ENCODE measurements at places on chromosomes 7 and 10. TPM values are rescaled to one million over a fixed set of nuclear protein-coding genes. Genes with fewer than 3 reads are reported as not detected.

DNA sequence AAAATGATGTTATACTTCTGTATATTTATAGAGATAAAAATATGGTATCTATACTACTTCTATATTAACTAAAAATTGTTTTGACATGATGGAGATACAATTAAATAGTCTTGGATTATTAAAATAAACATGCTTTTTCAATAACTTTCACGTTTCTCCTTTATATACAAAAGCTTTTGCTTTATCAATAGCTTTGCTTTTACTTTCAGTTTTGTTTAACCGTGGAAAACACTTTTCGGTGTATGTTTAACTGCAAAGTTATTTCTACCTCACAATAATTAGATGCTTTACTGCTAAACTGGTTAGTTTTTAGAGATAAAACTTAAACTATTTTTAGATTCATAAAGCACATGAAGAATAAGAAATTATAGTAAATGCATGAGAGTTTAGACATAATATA is 432.1 kb upstream of the PCDH15 start:
- no peak for DNase-seq

DNA sequence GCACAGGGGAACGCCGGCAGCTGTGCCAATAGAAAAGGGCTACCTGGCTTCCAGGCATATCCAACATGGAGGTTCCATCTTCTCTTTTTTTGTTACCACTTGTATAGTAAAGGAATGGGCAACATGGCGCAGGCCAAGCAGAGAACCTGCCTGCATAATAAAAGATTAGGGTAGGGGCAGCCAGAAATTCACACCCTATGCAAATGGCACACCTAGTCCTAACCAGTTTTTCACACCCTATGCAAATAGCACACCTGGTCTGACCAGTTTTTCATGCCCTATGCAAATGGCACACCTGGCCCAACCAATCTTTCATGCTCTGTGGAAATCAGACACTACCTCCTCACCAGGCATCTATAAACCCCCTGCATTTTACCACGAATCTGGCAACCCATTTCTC is 369.5 kb downstream of the IPMK start:
- peak; percentile 63 for DNase-seq

GRCh38 chr7:27872356-27873275 is 132.7 kb downstream of the TAX1BP1 start:
- DNase-seq: no peak

- DNase-seq: no peak
Observed at GRCh38 chr10:112913661-112914287, 36.3 kb upstream of the TCF7L2 start.

DNA sequence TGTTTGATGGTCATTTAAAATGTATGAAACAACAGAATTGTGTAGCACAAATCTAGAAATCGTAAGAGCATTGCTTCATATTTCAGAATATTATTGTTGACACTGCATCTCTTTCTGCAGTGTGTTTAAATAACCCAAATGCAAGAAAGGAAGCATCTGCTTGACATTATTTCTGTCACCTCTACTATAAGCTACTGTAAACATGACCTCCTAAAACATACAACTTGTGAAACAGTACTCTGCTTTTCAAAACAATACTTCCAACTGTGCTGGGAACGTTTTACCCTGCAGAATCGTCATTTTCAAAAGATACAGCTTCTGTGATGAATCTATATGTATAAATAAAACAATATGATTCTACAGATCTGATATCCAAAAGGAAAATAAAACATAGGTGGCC is 82.0 kb downstream of the RNF133 start:
- DNase-seq: no peak

DNA sequence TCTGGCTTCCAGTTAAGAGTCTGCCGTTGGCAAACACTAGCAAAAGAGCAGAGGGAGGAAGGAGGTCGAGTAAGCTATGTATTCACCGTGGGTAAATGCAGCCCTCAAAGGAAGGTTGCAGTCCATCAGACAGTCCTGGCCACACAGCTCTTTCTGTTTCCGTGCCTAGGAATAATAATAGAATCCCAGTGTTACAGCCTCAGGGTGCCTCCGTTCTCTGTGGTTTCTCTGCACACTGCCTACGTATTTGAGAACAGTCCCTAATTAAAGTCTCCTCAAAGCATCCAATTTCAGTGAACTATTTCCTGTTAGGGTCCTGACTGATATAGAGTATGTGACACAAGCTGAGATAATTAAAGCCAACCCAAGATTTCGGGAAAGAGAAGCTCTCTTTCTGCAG is 176.7 kb downstream of the GPAM start:
- DNase-seq: no peak

DNA sequence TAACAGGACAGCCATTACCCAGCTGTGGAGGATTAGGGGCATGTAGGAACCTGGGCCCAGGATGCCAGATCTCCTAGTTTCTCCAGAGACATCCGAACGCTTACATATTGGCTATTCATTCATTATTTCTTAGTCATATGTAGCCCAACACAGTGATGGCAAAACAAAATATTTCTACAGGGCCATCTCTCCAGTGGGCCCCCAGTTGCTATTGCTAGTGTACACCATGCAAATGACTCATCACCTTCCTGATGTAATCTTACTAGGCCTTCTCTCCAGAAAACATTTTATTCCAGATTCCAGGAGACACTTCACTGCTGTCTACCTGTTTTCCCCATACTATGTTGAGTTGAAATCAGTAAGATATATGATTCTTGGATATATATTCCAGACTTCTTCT is 201.7 kb downstream of the PLXDC2 start:
- no peak for DNase-seq

- no peak for DNase-seq
Observed at GRCh38 chr7:70352088-70352487, 753.8 kb downstream of the AUTS2 start.

DNA sequence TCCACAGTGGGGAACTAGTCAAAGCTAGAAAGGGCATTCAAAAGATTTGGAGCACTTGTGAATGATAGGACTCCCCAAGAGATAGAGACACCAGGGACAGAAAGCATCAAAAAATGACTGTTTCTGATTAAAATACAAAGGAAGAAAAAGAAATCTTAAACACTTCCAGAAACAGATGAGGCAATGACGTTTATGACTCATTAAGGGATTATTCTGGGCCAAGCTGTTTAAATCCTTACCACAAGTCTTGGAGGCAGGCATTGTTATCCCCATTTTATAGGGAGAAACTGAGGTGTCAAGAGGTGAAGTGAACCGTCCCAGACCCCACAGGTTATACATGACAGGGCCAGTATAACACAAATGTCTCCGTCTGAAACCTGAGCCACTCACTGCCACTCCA is 68.3 kb upstream of the AMPH start:
- no peak for DNase-seq

DNA sequence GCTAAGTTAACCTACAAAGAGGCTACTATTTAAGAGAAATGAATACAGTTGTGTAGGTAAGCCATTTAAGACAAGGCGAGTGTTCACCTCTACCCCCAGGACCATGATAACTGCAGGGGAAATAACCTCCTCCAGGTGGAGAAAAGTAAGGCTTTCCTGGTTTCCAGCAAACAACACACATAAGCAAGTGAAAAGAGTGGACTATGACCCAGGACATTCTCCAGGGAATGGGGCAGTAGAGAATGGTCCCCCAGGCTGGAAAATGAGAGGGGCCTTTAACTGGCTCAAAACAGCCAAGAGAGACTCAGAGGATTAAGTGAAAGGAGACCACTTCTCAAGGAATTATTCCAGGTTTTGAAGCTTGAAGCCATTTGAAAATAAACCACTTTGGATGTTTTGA is 101.0 kb upstream of the GJD4 start:
- no peak for DNase-seq

DNA sequence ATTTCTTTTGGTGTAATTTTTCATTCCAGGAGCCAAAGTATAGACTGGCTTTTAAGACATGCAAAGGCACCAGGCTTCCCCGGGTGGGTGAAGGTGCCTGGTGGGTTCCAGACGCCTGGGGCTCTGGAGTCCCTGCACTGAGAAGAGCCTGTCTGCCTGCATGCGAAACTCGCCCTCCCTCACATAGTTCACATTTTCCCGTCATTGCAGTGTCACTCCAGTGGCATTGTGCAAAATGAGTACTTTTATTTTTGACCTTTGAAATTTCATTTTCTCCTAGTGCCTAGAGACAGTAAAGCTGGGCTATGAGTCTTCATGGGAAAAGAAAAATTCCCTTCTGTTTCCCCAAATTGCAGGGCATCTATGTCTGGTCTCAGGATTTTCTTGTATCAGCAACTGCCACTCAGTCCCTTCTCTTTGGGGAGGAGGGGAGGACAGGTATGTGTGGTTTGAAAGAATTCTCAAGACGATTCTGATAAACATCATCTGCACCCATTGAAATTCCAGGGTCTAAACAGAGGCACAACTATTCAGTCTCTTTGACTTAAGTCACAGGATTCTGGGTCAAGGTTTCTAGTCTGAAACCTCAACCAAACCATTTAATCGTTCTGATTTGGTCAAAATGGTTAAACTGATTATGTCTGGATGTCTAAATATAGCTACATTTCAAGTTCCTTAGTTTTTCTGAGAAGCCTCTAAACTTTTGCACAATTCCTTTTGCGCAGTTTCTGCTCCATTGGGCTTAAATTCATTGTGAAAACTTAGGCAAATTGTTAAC is 107.8 kb downstream of the CYP26A1 start:
- DNase-seq: no peak

DNA sequence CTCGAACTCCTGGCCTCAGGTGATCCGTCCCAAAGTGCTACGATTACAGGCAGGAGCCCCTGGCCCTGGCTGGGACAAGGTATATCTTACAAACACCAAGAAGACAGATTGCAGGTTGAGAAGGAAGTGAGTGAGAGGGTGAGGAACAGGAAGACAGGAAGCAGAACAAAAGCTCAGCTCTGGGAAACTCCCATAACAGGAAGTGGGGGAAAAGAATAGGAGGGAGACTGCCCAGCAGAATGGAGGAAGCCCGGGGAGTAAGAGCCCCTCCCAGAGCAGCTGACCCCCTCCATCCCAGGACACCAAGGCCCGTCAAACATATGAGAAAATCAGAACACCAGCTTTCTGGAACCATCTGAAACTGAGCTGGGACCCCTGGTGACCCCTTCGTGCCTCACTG is 2.9 kb downstream of the TECPR1 start:
- no peak for DNase-seq

GRCh38 chr7:132428247-132428919 is 147.9 kb downstream of the PLXNA4 start:
- DNase-seq: no peak

DNA sequence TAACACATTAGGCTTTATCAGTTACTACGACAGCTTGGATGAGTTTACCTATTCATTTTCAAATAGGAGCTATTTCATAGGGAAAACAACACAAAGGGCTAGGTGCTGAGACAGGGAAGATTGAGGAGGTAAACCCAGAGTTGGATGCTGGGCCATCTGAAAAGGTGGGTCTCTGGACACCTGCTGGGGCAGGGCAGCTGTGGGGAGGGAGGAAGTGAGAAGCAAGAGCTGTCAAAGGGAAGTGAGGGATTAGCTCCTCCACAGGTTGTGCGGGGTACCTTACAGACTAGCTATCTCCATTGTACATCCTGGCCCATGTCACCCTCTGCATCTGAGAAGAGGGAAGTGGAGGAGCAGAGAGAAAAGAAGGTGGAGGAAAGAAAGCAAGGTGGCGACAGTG is 48.9 kb downstream of the BLNK start:
- peak; percentile 77 for DNase-seq

- peak; percentile 58 for DNase-seq
Observed at GRCh38 chr7:68279827-68280400, 1283.3 kb downstream of the TYW1 start.

- no peak for DNase-seq
Observed at GRCh38 chr10:125684581-125684980, 1.6 kb upstream of the TEX36 start.

- no peak for DNase-seq
Observed at GRCh38 chr10:31885971-31886370, 42.7 kb downstream of the ARHGAP12 start.

GRCh38 chr7:138097064-138097741 is 20.9 kb downstream of the AKR1D1 start:
- peak; percentile 62 for DNase-seq

DNA sequence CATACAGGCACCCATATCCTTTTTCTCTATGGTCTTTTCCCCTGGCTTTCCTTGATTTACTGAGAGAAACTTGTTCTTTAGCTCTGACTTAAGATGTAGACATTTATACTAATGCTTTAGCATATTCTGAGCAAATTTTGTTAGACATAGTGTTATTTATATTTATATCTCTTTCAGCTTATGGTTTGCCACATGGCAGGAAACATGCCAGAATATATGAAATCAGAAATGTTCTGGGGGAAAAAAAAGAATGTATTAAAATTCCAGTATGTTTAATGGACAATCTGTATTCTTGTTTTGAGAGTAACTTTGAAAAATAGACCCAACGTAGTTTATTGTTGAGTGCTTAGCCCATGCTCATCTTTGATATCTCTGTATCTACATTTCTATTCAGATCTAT is 10.1 kb upstream of the GGCT start:
- no peak for DNase-seq

GRCh38 chr10:5960070-5960972 is 17.0 kb downstream of the IL15RA start:
- DNase-seq: peak; percentile 46

- no peak for DNase-seq
Observed at GRCh38 chr7:38535073-38535472, 96.1 kb downstream of the AMPH start.

RNF148 gene
- 0.95 TPM for total RNA-seq

HSPA14 gene
- 18.5 TPM for total RNA-seq

NUTM2B gene
- total RNA-seq: 0.27 TPM

TSPAN13 gene
- total RNA-seq: 52.5 TPM

CC2D2B gene
- 0.33 TPM for total RNA-seq

PITRM1 gene
- 50.2 TPM for total RNA-seq

NUTM2A gene
- 0.28 TPM for total RNA-seq

Data from endodermal cell (in vitro differentiated cells).